NCI-H1417 treated with DMSO at 0.1 percent for 48 hours (cell line): ENCODE measurements at places on chromosomes 7 and 10.

- no peak for DNase-seq
Observed at GRCh38 chr10:87585565-87586514, 73.8 kb upstream of the PAPSS2 start.

DNA sequence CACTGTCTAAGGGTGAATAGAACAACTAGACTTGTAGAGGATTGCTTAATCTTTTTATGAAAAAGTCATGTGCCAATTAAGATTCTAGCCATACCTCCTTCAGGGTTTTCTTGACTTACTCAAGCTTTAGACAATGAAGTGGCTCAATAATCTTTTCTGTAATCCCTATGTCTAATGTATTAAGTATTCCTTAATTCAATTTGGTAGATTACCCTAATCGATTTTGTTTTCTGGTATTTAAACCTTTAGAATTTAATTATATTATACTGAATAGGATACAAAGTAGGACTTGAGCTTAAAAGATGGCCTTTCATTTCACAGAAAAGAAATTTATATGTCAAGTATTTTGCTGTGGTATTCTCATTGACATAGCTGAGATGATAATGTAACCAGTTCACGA, 597.9 kb upstream of the C7orf33 start:
- DNase-seq: no peak

- DNase-seq: no peak
Observed at GRCh38 chr10:1100691-1101368, 44.6 kb downstream of the WDR37 start.

- DNase-seq: no peak
Observed at GRCh38 chr7:158324397-158325360, 262.9 kb downstream of the PTPRN2 start.

- no peak for DNase-seq
Observed at GRCh38 chr7:1060315-1061072, 16.1 kb downstream of the GPR146 start.

DNA sequence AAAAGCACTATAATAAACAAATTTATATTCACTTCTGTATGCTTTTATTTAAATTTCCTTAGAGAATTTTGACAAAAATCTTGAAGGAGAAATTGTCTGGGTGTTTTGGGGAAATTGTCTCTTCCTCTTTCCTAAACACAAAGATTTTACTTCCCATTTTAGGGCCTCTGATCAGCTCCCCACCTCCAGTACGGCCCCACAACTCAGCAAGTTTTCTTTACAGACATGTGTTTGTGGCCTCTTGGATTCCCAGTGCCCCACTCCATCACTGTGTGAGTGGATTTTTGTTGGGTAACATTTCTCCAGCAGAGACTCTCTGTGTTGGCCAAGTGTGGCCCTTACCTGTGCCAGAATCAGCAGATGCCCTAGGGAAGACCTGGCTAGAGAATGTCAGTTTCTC, 182.8 kb upstream of the CDC14C start:
- no peak for DNase-seq

- DNase-seq: no peak
Observed at GRCh38 chr10:1712314-1712713, 25.0 kb downstream of the ADARB2 start.

GRCh38 chr10:110802090-110802489, 69.6 kb upstream of the PDCD4 start:
- no peak for DNase-seq

DNA sequence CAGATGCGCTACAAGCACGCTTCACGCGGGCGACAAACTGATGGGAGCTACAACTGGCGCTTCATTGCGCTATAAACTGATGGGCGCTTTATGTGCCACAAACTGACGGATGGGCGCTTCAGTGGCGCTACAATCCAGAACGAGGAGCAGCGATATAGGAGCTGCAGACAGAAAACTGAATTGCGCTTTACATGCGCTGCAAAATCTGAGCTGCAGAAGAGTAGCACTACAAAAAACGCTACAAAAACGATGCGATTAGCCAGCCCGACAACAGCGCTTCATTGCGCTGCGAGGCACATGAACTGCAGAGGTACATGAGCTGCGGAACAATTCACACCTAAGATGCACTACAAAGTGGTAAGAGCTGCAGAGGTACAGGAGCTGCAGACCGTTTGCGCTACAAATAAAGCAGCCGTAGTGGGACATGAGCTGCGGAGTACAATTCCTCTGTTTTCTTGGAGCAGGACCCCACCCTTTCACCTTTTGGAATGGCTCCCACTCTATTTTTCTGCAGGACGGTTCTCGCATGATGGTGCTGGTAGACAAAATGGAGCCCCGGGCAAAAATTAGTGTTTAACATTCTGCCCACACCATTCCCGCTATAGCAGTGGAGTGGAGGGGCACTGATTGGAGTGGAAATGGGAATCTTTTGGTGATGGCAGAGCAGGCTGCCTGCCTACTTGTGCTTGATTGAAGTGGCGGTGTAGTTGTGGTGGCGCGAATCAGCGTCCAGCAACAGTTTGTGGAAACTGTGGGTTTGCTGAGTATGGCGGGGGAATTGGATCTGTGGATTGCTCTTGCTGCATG, 1.2 kb upstream of the SGCE start:
- DNase-seq: no peak
